ENCODE measurements at places on chromosomes 3 and 15.

DNA sequence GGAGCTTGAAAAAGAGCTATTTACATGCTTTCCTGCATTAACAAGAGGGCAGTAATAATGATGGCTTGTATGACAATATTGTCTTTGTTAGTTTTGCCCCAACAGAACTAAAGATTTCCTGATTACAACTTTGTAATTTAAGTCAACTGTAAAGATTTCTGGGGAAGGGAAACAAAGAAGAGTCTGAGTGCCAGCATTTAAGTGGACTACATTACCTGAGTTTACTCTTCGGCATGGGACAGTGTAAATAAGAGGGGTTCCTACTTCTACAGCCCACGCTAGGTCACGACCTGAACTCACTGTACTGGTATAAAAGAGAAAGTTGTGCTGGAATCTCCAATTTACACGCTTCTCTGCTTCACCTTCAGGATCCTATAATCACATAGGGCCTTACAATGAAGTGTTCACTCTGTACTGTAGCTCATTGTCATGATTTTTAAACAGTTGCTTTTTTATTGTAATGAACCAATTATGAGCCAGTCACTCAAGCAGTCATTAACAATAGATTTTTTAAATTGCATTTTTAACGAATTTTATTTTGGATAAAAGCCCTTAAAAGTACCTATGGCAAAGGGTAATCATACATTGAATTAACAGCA is 39.6 kb downstream of the DPH6 start:
- no peak for DNase-seq

- DNase-seq, result no peak
Observed at GRCh38 chr3:74214286-74214685, 400.2 kb downstream of the CNTN3 start.

DNA sequence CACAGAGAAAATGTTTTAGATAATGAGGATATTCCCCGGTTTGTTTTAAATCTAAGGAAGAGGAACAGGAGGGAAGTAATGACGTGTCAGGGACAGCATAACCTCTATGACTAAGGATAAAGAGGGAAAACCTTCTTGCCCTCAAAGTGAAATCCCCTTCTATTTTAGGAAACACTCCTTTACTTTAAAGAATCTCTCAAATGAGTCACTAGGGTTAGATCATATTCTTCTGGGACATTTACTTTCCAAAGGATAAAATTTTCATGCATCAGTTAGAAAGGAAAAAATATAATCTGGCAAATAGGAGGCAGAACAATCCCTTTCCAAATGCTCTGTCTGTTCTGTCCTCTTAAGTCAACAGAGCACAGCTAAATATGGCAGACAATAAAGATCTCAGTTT is 43.2 kb upstream of the UBE2E2 start:
- DNase-seq, result peak; percentile 61

- no peak for DNase-seq
Observed at GRCh38 chr3:113712129-113712528, 15.7 kb upstream of the USF3 start.

DNA sequence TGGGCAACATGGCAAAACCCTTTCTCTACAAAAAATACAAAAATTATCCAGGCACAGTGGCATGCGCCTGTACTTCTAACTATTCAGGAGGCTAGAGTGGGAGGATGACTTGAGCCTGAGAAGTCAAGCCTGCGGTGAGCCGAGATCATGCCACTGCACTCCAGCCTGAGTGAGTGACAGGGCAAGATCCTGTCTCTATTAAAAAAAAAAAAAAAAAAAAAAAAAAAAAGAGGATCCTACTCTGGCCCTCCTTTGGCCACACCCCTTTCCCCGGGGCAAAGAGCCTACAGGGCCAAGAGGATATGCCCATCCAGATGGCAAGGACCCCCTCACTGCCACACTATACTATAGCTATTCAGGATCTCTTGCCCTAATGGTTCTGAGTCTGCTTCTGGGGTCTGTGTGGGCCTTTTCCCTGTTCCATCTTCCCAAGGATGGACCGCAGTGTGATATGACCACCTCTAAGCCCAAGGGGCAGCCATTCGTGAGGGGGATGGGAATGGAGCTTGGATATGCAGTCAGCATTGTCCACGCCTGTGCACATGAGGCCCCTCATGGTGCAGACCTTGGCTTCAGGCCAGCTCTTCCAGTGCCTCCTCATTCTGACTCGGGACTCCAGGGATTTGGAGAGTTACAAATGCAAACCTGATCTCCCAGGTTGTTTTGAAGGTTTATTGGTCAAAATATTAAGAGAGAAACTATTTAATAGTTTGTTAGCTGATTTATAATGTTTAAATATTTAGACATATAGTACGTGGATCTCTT is 7.3 kb downstream of the TYRO3 start:
- DNase-seq, result peak; percentile 78

- DNase-seq, result no peak
Observed at GRCh38 chr3:55178336-55178735, 250.5 kb upstream of the LRTM1 start.

DNA sequence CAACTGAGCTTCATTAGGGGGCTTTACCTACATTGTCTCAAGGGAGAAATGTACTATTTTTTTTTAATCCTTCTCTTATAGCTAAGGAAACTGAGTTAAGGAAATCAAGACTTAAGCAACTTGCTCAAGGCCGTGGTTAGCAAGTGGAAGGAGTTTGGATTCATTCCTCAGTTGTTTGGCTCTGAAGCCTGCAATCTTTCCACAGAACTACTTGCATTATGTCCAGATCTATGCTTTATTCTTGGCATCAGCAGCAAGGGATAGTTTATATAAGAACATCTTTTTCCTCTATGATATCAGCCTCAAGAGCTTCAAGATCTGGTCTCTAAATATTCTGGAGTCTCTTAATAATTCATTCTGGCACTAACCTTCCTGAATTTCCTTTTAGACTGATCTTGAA is 182.4 kb downstream of the SV2B start:
- no peak for DNase-seq

DNA sequence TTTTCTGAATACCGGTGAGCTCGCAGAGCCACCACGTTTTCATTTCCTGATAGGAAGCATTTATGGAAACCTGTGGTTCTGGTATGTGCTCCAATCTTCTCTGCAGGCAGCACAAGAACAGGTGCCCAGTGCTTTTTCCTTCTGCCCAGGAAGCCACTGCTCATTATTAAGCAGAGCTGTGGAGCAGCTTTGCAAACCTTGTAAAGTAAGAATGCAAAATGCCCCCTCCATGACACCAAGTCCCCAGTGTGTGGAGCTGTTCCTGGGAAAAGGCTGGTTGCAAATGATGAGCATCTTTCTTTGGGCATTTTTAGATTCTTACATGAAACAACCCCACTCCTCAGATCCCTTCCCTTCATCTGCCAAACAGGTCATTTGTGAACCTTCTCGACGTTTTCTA is 65.7 kb upstream of the MRPL3 start:
- DNase-seq, result no peak

- no peak for DNase-seq
Observed at GRCh38 chr3:11583638-11584046, 60.1 kb downstream of the VGLL4 start.

DNA sequence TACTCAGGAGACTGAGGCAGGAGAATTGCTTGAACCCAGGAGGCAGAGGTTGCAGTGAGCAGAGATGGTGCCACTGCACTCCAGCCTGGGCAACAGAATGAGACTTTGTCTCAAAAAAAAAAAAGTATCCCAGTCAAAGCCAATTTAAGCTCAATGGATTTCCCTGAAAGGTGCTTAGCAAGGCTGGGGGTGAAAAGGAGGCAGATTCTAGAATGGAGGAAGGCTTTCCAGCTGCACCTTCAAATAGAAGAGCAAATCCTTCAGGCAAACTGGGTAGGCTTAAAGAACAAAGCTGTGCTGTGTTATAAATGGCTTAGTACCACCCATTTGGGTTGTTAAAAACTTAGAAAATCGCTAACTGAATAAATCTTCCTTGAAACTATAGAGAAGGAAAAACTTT is 3.0 kb upstream of the IFT57 start:
- DNase-seq, result no peak

- DNase-seq, result no peak
Observed at GRCh38 chr3:130342821-130343661, 2.4 kb upstream of the COL6A5 start.

DNA sequence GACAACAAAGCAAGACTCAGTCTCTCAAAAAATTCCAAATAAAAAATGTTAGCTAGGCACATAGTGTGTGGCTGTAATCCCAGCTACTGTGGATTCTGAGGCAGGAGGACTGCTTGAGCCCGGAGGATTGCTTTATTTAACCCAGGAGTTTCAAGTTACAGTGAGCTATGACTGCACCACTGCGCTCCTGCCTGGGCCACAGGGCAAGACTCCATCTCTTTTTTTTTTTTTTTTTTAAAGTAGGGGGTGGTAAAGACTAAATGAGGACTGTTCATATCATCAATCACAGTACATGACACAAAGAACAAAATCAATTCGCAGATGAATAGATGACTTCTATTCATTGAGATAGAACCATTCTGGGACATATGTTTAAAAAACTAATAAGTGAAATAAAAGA is 48.1 kb downstream of the ACAP2 start:
- no peak for DNase-seq
